ENCODE measurements at places on chromosomes 1 and 21. TPM values are rescaled to one million over a fixed set of nuclear protein-coding genes. Genes with fewer than 3 reads are reported as not detected.

The TENT5C gene
- 1.00 TPM for total RNA-seq

The LCE3D gene
- not detected for total RNA-seq

The SPRR1A gene
- total RNA-seq, result not detected

The CD2 gene
- not detected for total RNA-seq

The SRSF11 gene
- total RNA-seq, result 48.5 TPM

The ASTN1 gene
- total RNA-seq, result not detected

The UBXN10 gene
- total RNA-seq, result 0.07 TPM

Data from mammary microvascular endothelial cell (primary cell).